ENCODE measurements at places on chromosomes 4 and X. TPM values are rescaled to one million over a fixed set of nuclear protein-coding genes. Genes with fewer than 3 reads are reported as not detected.

DNA sequence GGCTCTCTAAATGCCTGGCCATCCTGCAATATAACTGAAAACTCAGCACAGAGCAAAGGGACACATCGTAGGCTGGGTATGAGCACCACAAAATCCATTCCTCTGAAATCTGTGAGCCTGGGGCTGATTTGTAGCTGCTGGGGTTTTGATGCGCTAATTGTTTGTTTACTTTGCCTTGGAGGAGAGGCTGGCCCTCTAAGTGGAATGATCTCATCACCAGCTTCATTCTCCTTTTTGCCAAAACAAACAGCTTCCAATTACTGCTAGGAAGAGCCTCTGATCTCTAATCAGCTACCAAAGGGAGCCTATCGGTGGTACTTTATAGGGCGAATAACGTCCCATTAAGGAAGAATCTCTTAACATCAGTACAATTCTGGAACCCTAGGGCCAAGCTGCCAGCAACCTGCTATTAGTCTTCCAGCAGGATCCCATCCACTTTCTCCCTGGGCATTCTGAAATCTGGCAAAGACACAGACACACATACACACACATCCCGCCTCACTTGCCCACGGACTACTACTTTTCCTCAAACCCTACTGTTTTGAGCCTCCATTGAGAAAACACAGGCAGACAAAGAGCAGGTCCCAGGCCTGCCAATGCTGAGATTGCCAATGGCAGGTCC lies 5.8 kb downstream of the ANOS1 start:
- DNase-seq = no peak

MAGEA12 gene
- not detected for total RNA-seq

EDNRA gene
- 7.6 TPM for total RNA-seq

GRCh38 chr4:178556796-178557195 lies 1114.6 kb upstream of the AGA start:
- DNase-seq = no peak

GRCh38 chr4:189597341-189597740 lies 343.3 kb upstream of the FRG1 start:
- no peak for DNase-seq

DNA sequence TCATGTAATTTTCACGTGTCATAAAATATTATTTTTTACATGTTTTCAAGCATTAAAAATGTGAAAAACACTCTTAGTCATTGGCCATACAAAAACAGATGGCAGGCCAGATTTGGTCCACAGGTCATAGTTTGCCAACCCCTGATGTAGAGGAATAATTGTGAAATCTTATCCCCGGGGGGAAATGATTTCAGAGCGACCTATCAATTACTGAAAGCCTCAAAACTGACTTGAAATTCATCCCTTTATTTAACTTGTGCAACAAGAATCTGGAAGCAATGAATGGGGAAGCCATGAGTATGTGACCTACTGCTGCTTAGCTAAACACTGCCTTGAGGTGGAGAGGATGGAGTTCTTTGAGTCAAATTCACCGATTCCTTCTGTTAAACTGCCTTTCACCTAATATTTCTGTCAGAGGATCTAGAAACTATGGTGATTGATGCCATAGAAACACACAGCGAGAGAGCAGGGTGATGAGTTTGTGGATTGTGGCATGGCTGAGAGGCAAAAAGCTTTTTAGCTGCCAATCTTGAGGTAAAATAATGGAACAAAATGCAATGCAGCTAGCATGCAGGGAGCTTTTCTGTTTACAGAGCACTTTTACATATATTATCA lies 30.3 kb upstream of the BRS3 start:
- no peak for DNase-seq

STOX2 gene
- 1.3 TPM for total RNA-seq

DNA sequence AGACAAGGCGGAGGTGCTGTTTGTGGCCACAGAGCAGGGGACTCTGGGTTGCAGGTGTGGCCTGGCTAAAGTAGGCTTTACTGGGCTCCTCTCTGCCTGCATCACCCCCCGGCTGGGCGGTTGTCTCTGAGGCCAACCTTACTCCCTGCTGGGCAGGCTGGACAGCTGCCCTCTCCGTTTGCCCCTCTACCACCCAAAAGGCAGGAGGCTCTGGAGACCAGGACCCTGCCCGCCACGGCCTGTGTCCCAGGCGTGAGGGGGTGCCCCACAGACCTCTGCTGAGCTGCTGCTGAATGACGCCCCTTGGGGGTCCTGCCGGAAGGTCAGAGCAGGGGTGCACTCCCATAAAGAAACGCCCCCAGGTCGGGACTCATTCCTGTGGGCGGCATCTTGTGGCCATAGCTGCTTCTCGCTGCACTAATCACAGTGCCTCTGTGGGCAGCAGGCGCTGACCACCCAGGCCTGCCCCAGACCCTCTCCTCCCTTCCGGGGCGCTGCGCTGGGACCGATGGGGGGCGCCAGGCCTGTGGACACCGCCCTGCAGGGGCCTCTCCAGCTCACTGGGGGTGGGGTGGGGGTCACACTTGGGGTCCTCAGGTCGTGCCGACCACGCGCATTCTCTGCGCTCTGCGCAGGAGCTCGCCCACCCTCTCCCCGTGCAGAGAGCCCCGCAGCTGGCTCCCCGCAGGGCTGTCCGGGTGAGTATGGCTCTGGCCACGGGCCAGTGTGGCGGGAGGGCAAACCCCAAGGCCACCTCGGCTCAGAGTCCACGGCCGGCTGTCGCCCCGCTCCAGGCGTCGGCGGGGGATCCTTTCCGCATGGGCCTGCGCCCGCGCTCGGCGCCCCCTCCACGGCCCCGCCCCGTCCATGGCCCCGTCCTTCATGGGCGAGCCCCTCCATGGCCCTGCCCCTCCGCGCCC lies 920 bp downstream of the HTT-AS start:
- no peak for DNase-seq

GRCh38 chrX:130174045-130174704 lies 2.4 kb downstream of the RAB33A start:
- no peak for DNase-seq

DNA sequence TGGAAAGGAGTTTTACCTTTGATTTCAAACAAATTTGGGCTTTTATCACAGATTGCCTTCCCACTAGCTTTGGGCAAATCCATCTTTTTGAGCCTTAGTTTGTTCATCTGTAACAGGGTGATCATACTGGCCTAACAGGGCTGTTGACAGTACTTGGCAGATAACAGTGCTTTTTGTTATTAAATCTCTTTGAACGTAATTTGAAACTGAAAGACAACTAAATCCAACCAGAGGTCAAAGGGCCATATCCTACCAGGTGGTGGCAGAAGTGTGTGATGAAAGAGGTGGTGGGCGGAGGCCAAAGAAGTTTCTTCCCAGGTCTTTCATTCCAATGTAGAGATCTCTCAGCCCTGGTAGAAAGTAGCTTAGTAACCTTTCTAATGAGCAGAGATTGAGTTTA lies 35.2 kb upstream of the TADA2B start:
- no peak for DNase-seq

- DNase-seq = no peak
Measured at GRCh38 chr4:79338148-79338547, 12.3 kb upstream of the NAA11 start.

- DNase-seq = no peak
Measured at GRCh38 chrX:19810802-19811201, 76.6 kb downstream of the SH3KBP1 start.

DNA sequence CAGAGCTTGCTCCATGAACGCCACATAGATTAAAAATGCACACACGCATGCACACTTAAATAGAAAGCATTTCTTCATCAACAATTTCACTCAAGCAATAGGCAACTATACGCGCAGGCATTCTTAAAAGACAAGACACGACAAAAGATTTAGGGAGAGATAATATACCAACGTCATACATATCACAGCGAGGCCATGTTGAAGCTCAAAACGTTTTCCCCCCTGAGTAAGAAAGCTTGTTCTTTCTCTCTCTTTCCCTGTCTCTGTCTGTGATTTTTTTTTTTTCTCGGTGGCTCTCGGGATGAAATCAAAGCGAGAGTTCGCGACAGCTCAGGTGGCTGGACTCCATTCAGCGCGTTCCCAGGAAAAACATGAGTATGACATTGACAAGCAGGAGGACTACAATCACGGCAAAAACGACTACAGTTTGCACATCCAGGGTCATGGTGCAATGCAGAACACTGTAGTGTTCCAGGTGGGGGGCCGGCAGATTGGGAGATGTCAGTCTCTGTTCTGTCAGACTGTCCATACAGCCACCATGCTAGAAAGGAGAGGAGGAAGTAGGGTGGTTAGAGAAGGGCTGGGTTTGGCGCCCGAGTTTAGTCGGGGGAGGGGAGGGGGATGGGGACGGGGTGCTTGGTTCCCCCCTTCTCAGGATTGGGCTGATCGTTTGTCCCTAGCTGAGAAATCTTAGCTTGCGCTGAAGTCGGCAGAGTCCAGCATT lies 30.7 kb downstream of the ARHGEF9 start:
- no peak for DNase-seq

ZXDA gene
- 4.7 TPM for total RNA-seq

VCX2 gene
- not detected for total RNA-seq

PIR gene
- total RNA-seq = 54.7 TPM

IL2 gene
- not detected for total RNA-seq

FAM200B gene
- 30.3 TPM for total RNA-seq

DNA sequence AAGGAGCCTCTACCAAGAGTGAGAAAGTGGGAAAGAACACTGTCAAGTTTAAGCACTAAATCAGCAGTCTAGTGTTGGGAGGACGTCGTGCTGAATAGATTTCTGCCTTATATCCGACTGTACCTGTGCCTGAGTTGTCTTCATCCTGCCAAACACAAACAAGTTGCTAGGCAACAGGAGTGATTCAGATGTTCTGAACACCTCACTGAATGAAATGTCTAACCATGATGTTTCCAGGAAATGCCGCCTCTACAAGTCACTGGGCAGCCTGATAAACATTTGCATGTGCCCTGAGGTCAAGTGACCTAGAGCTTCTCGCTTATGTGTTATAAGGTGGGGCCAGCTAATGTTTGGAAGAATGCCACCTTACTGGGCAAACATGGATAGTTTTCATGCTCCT lies 37.9 kb downstream of the SGMS2 start:
- no peak for DNase-seq

DNA sequence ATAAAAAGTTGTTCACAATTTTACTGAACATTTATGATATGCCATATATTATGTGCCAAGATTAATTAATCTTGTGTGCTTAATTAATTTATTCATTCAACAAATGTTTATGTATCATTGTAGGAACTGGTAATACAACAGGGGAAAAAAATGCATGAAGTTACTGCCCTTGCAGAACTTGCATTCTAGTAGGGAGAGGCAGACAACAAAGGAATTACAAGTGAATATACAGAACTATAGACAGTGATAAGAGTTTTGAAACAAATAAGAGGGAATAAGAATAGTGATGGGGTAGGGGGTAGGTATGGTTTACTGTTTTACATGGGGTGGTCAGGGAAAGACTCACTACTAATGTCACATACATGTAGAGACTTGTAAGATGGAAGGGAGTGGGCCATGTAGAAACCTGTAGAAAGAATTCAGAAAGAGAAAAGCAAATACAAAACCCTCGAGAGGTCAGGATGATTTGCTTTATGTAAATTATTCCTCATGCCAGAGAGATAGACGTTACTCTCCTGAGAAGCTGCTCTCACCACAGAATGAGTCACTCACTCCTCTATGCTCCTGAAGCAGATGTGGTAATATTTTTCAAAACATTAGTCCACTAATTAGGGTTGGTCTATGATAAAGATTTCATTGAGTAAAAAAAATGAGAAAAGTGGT lies 855.0 kb upstream of the GRID2 start:
- no peak for DNase-seq

All from omental fat pad (tissue), 4 donors.